ENCODE measurements at places on chromosomes 7 and 10.

DNA sequence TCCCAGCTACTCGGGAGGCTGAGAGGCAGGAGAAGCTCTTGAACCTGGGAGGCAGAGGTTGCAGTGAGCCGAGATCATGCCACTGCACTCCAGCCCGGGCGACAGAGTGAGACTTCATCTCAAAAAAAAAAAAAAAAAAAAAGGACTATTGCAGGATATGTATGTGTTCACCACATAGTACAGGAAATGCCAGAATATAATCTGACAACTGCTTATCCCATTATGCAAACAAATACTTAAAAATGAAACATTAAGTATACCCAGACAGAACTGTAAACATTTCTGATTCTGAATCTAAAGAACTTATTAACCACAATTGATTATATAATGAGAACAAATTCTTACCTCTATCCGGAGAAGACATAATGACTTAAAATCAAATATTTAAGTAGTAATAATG, 18.7 kb downstream of the DKK1 start:
- DNase-seq = no peak

DNA sequence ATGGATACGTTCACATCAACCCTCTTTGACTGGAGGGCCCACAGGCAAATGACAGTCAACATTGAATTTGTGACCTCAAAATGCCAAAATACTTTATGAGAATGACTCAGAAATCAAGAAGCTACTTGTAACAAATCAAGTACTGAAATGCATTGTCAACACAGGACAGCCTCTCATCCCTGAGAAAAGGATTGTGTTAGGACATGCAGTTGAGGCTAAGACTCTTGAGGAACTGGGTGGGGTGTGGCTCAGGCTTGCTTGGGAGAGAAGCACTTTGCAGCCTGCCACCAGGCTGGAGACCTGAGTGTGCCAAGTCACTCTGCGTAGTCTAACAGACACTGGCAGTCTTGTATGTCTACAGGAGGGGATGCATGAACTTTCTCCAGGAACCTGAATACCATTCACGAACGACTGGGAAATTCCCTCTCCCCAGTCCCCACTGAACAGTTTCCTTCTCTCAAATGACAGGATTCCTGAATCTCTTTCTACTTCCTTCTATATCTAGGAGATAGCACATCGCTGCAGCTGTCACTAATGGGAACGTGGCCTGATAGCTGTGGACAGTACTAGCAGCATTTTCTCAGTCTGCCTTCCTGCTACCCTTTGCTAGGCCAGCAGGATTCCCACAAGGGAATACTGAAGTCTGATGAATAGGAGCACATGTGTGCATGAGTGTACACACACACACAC, 3.3 kb upstream of the SMO start:
- no peak for DNase-seq

- DNase-seq = no peak
Observed at GRCh38 chr7:23093111-23093510, 12.5 kb upstream of the KLHL7 start.

DNA sequence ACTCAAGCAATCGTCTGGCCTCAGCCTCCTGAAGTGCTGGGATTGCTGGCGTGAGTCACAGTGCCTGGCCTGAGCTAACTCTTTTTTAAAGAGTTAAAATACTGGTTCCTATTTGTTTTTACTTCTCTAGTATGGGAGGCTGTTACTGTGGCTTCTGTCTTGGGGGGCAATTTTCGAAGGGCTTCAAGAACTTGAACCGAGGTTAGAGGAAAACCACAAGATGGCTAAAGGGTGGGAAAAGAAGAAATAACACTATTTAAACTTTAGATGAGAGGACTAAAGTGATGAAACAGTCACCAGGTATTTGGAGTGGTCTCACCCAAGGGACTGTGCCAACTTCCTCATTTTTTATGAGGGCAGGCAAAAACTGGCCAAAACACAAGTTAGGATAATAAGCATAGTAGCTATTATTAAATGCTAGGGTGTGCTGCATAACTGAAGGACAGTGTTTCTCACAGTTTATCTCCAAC, 17.8 kb downstream of the MET start:
- DNase-seq = no peak

- no peak for DNase-seq
Observed at GRCh38 chr10:132692311-132692710, 93.6 kb downstream of the NKX6-2 start.

DNA sequence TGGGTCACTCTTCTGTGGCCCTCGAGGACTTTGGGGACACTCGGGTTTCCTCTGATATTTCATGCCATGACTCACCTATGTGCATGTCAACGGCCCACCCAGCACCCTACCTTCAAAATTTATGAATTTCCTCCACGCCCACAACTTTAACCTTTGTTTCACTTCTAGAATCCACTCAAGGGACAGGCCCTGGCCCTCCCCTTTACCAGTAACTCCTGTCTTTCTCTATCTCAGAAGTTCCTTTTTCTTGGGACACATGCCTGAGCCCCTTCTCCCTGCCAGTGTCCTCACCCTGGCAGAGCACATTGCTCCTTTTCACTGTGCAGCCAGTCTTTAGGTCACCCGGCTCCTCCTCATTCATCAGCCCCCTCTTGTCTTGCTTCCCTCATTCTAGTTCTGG, 282.5 kb upstream of the KLF6 start:
- DNase-seq = no peak

DNA sequence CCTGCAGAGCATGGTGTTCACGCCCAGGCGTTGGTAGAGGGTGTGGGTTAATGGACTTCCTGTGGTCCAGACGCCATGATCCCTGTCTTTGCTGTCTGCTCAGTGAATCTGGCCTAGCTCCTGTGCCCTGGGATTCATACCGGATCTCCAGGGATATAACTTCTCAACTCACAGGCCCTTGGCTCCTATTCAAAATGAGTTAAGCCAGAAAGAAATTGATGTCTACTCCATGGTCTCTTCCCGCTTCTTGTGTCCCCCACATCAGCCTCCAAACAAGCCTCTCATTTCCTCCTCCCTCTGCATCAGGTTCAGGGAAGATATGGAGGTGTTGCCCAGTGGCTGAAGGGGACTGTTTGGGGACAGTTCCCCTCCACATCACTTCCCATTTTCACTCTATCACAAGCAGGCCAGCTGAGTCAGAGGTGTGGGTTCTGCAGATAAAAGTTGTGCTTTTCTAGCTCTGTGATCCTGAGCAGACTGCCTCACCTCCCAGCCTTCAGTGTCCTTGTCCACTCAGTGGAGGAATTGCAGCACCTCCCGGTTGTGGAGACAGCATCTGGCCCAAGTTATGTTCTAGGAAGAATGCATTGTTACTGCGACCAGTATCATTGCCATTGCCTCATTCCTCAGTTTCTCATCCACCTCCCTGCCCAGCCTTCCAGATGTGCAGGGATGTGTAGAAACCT, 22.5 kb downstream of the AKR1E2 start:
- DNase-seq = no peak

GRCh38 chr7:123296965-123297364, 97.2 kb upstream of the SLC13A1 start:
- no peak for DNase-seq

GRCh38 chr7:18724318-18724717, 228.8 kb downstream of the HDAC9 start:
- no peak for DNase-seq

DNA sequence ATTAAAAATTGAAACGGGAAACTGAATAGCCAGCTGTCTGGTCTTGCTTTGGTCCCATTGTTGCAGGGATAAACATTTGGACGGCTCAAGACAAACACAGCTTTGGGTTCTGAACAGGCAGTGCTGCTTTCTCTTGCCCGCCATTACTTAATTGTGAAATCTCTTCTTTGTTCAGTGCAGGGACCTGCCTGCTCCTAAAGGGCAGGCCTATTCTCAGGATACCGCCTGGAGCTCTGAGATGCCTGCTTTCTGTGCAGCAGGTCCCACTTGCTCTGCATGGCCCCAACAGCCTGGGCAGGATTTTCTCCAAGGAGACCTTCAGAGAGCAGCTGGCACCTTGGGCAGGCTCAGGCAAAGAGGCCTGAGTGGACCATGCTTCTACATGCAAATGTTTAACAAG, 237.6 kb downstream of the KCNMA1 start:
- DNase-seq = peak; percentile 61

DNA sequence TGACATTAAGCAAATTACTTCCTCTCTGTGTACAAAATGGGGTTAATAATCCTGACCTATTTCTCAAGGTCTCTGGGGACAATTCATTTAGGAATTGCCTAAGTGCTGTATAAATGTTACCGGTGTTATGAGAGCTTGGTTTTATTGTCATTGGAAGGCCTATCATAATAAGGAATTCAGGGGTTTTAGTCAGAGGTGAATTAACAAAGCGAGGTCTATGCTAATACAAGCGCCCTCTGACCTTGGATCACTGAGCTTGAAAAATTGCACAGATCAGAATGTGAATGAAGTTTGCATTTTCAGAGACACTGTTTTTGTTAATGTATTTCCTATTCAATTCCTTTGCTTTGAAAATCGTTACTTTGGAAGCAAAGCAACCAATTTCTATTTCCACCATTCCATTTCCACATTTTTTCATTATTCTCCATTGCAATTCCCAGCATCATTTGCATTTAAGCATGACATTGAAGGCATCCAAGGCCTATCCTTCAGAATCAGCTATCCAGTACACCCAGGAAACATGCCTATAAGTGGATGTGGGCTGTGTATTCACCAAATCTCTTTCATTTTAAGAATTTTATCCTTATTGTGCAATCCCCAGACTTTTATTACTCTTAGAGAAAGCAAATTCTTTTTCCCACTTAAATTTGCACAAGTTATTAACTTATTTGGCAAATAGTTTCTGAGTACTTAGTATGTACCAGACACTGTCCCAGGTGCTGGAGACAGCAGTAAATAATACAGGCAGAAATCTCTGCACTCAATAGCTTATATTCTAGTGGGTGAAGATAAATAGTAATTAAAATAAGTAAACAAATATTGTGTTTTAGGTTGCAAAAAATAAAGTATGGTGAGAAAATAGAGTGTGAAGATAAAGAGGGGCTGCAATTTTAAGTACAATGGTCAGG, 133.1 kb downstream of the NRCAM start:
- DNase-seq = no peak

- DNase-seq = no peak
Observed at GRCh38 chr10:110160522-110160921, 46.9 kb upstream of the MXI1 start.

- no peak for DNase-seq
Observed at GRCh38 chr7:132837529-132837928, 244.4 kb downstream of the CHCHD3 start.

- no peak for DNase-seq
Observed at GRCh38 chr10:86366902-86367151, 232 bp upstream of the GRID1 start.

DNA sequence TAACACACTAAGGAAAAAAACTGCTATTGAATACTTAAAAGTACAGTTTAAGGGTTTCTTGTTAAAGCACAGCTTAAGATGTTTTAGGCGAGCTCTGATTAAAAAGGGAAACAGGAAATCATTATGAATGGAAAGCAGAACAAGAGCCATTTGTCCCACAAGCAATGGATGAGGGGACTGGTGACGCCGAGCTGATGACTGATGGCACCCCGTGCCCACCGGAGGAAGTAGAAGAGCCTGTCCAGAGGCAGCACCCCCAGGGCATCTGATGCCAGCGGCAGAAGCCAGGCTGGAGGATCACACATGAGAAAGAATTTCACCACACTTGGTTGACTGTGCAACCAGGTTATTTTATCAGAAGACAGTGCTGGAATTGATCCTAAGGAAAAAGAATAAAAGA, 15.0 kb upstream of the INSIG1 start:
- no peak for DNase-seq

DNA sequence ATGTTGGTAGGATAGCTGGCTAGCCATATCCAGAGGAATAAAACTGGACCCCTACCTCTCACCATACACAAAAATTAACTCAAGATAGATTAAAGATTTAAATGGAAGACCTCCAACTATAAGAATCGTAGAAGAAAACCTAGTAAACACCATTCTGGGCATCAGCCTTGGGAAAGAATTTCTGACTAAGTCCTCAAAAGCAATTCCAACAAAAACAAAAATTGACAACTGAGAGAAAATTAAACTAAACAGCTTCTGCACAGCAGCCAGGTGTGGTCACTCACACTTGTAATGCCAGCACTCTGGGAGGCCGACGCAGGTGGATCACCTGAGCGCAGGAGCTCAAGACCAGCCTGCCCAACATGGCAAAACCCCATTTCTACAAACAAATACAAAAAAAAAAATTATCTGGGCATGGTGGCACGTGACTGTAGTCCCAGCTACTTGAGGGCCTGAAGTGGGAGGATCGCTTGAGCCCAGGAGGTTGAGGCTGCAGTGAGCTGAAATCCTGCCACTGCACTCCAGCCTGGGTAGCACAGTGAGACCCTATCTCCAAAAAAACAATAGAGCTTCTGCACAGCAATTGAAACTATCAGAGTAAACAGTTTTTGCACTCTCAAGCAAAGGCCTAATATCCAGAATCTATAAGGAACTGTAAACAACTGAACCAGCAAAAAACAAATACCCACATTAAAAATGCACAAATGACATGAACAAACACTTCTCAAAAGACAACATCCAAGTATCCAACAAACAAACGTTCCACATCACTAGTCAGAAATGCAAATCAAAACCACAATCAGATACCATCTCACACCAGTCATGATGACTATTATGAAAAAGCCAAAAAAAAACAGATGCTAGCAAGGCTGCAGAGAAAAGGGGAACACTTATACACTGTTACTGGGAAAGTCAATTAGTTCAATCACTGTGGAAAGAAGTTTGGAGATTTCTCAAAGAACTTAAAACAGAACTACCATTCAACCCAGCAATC, 4.8 kb downstream of the CRPPA start:
- DNase-seq = no peak
